Thoracic aorta (tissue), 2 donors: ENCODE measurements at places on chromosomes 11 and 22.

DNA sequence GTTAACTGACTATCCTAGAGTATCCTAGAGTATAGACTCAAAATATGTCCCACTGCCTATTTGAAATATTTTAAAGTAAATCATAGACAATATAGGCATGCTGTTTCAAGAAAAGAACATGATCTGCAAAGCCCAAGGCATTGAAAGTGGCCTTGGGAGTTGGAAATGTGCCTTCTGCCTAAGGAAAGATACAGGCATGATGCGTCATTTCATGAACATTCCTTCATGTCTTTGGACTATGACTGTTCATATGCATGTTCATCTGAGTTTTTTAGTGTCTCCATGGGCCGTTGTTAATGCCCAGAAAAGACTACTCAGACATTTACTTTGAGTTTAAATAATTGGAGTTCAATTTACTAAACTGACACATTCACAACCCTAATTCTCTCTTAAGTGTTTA is 69.7 kb upstream of the PRDM11 start:
- no peak for DNase-seq

DNA sequence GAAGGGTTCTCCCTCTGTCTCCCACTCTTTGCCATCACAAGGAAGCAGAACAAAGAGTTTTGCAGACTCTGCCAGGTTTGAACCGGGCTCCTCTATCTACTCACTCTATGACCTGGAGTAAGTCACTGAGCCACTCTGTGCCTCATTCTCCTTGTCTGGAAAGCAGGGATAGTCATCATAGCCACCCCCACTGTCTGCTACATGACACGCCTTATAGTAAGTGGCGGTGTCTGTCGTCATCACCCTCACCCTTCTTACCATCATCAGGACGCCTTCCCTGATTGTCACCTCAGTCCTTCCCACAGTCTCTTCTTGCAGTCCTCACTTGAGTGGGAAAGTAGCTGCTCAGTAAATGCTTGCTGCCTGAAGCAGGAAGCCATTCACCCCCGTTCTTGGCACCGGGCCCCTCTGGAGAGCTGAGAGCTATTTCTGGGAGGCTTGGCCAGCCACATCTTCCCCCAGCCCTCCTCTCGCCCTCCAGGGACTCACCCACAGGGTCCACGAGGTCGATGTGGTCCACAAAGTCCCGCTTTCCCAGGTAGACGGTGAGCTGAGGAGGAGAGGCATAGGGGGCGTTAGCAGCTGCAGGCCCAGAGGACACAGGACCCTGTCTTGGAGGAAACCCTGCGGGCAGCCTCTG is 46.4 kb downstream of the TPBGL start:
- DNase-seq = no peak

- no peak for DNase-seq
These were observed 21.9 kb upstream of the RTL6 start for GRCh38 chr22:44519886-44520285.

DNA sequence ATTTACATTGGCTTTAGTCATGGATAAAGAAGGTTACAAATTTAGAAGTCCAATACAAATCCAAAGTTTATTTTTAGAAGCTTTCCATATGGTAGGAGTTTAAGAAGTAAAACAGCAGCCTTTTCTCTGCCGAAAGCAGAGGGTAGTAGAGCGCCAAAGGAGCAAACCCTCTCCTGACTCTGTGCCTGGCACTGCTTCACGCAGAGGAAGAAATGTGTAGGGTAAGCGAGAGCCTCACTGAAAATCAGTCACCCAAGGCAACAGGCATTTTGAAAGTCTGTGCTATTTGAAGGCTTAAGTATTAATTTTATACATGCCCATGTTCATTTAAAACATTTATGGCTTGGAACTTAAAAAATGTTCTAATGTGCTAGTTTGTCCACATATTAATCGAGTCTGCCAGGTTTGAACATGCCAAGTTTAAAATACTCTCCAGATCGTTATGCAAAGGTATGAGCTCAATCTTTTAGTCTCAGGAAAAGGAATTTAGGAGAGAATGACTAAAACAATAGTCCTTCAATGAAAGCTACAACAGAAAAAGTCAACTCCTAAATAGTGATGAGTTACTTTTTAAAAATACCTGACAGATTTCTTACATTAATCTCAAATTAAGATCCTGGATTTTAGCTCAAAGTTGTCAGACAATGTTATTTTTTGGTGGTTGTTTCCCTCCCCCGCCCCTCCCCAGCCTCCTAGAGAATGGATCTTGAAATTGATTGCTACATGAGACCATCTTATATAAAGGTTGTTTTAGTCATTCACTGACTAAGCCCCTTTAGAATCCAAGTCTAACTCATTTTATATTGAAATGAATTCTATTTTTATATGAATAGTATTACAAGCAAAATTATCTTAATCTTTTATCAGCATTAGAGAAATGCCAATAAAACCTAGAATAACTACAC is 38.7 kb downstream of the MRTFA start:
- no peak for DNase-seq

DNA sequence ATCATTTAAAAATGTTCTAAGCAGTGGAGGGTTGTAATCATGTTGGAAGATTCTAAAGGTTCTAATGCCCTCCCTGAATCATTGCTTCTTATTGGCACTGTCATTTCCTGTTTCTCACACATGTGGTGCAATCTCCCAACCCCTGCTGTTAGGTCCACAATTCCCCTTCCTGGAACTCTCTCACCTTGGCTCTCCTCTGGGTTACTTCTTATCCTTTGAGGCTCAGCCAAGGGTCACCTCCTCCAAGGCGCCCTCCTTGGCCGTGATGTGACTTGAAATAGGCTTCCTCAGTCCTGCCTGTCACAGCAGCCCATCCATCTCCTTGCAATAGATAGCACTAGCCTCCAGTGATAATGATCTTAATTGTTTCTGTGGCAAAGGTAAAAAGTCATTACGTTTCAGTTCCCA is 149.8 kb downstream of the TTC17 start:
- no peak for DNase-seq

GRCh38 chr22:45670981-45671782 is 452 bp upstream of the ATXN10 start:
- DNase-seq = no peak
